ENCODE measurements at places on chromosomes 7 and 10. TPM values are rescaled to one million over a fixed set of nuclear protein-coding genes. Genes with fewer than 3 reads are reported as not detected.

Gene TAS2R3
- 1.3 TPM for total RNA-seq

Gene TMEM270
- not detected for total RNA-seq

Gene GRM3
- total RNA-seq = not detected

Gene RAMP3
- total RNA-seq = not detected

Gene CDC123
- total RNA-seq = 104 TPM

Gene SLC26A5
- total RNA-seq = not detected

Gene LRRC18
- total RNA-seq = not detected

Gene CPA1
- not detected for total RNA-seq

Gene SEC24C
- total RNA-seq = 119 TPM

Measured in T-helper 2 cell treated with Interferon-gamma antibody and Interleukin-4, amounts not matched to agents 100 ng/mL and 5 ng/mL, for 36 hours (primary cell).